Stimulated activated CD8-positive, alpha-beta memory T cell treated with anti-CD3 and anti-CD28 coated beads, Interleukin-15, amount 100 ng/mL, for 4 hours (primary cell): ENCODE measurements at places on chromosomes 2 and 18.
A peak's percentile ranks its signal among the peaks of the same experiment; 100 is the strongest.

GRCh38 chr2:75959724-75960471 is 249.2 kb upstream of the GCFC2 start:
- no peak for DNase-seq

- no peak for DNase-seq
Observed at GRCh38 chr18:711310-711656, 1.1 kb downstream of the ENOSF1 start.

GRCh38 chr18:48034651-48035555 is 104.4 kb upstream of the SMAD2 start:
- DNase-seq = no peak

DNA sequence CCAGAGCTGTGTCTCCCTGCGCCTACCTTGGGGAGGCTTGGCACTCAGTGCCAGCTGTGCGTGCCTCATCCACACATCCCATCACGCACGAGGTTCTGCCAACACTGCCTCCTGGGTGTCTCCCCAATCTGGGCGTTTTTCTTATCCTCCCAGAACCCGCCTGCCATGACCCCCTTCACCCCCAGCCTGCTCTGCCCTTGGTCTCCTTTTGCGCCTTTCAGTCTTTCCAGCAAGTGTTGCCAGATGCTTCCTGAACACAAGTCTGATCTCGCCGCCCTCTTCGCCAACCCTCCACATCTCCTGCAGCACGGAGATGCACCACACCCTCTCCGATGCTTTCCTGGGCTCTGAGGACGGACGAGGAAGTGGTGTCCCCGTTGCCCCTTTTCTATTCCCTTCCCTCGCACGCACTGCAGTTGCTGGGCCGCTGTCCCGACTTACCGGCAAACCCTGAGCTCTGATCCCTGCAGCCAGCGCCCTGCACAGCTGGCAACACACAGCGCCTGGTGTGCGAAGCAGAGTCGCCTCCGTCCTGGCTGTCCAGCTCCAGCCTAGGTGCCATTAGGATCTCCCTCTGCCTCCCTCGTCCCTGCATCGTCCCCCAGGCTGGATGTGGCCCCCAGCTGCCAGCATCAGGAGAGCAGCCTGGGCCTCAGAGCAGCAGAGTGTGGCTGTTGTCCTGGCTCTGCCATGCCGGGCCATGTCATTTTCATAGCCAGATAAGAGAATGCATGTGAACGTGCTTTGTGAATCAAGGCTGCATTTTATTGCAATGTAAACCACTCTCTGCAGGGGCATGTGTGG is 22.6 kb upstream of the ALLC start:
- no peak for DNase-seq

GRCh38 chr18:77132369-77133050 is at the start of gene MBP:
Gene MBP, minus strand, starts transcription at chr18:77132783. Its CDS starts 27,522 bp downstream, at chr18:77105261.
- peak; percentile 40 for DNase-seq

DNA sequence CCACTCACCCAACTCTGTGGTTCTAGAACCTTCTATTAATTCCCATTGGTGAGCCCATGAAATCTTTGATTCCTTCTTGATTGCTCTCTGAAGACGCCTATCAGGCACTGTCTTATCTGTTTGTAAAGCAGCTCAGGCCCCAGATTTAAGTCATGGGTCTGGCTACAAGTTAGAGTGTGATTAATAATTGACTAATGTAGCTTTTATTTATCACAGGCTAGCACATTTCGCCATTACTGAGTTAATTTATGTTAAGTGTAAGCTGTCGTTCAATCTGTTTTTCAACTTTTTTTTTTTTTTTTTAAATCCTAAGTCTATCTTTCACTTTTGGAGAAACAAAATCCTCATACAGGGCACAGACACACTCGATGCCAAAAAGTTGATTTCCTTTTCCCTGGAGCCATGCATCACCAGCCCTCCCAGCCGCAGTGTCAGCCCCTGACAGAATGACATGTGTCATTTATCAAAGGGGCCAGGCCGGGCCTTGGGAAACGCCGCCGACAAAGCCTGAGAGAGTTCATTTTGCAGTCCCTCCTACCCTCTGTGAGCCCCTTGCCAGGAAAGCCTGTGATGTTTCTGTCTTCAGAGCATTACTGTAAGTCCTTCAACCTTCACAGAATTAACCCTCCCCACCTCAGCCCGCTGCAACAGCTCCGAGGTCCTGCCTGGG is 15.8 kb downstream of the TSHZ1 start:
- DNase-seq = no peak

DNA sequence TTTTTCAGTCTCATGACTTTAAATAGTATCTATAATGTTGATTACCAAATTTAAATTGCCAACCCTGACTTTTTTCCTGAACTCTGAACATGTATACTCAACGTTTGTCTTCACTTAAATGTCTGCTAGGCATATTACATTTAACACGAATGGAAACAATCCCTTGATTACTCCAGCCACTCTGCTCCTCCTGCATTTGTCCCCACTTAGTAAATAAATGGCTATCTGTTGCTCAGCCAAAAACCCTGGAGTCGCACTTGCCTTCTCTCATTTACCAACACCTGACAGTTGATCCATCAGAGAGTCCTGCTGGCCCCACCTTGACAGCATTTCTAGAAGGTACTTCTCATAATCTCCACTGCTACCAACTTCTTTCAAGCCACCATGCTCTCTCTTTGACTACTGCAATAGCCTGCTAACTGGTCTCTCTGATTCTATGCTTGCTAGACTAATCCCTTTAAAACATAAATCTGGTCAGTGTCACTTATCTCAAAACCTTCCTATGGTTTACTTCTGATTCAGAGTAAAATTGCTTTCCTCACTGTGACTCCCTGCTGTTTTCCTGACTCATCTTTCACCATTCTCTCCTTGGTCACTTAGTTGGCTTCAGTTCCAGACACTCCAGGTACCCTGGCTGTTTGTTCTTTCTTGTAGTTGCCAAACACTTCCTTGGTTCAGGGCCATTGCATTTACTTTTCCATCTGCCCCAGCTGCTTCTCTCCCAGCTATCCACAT is 31.9 kb downstream of the SPAG16 start:
- DNase-seq = no peak

GRCh38 chr2:217360781-217361482 is 501.1 kb upstream of the TNP1 start:
- DNase-seq = no peak
